Memory B cell (primary cell): ENCODE measurements at places on chromosomes 4 and X.

DNA sequence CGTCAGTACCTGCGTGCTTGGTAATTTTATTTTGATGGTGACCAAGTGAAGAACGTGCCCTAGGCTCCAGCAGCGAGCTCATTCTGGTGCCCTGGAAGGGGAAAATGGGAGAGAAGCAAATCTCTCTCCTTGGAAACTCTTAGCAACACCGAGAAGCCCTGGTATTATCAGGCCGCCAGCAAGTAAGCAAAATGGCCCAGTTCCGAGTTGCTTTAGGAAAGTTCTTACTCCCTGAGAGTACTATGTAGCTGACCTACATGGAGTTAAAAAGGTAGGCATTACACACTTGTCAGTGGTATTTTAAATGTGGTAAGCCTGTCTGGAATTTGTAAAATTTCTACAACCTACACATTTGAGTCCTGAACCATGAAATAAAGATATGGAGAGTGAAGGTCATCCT is 146.4 kb downstream of the CPEB2 start:
- no peak for DNase-seq

GRCh38 chr4:26418107-26418506 is 72.2 kb downstream of the CCKAR start:
- no peak for DNase-seq

DNA sequence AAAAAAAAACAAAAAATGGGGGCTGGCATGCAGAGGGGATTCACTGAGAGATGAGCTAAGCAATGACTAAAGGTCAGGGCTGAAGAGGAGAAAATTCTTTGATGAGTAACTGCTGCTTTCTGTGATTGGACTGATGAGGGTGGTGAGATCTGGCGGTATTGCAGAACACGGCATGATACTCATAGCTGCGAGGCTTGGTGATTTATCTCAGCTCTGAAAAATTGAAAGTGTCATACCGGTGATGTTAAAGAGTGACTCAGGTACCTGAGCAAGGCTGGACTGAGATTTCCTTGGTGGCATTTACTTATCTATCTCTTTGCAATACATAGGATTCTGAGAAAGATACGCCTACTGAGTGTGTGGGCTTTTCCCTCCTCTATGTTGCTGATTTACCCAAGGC is 204.1 kb upstream of the DDX53 start:
- DNase-seq = no peak

DNA sequence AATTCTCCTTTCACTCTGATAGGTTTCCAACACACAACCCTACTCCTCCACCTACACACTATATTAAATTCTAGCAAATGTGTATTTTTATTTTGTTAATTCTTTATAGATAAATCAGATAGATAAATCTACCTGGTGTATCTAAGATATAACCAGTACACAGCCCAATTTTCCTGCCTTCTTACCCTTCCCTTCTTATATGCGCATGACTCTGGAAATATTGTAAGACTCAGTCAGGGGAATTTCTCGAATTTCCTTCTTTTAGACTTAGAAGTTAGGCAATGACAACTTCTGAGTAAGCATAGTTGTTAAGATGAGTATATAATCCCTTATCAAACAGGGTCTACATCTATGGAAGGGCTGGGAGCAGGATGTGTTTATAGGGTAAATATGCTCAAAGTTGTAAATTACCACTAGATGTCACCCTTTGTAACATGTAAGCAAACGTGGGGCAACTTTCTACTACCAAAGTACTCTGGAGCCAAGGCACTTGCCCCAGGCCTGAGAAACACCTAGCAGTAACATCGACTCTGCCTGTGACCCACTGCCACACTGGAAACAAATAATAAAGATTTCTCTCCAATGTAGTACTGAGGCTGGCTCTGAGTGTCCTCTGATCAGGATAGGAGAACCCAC is 444.7 kb downstream of the IQCM start:
- DNase-seq = no peak

DNA sequence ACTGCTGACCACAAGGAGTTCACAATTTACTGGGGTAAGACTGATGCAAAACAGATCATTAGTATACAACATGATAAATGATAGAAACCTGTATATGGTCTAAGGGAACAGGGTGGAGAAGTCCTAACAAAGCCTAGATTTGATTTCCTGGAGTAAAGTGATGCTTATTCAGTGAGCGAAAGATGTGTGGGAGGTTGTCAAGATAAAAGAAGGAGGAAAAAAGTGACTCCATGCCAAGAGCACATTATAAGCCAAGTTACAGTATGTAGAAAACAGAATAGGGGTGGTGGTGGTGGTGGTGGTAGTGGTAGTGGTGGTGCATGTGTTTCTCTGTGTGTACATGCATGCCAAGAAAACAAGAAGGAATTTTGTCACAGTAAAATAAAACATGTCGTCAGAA is 325.2 kb downstream of the MAPK10 start:
- no peak for DNase-seq

DNA sequence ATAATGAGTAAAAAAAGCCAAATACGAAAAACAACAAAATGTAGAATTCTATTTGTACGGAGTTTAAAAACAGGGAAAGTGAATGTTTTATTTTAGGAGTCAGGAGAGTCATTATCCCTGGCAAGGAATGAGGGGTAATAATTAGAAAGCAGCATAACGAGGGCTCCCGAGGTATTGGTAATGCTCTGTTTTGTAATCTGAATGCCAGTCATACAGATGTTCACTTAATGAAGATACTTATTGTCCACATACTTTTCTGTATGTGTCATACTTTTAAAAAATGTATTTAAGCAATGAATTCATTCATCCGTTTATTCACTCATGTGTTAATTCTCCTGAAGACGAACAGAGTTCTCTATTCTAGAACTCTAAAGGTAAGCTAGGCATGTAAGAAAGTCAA is 87.8 kb upstream of the BMP2K start:
- DNase-seq = no peak

DNA sequence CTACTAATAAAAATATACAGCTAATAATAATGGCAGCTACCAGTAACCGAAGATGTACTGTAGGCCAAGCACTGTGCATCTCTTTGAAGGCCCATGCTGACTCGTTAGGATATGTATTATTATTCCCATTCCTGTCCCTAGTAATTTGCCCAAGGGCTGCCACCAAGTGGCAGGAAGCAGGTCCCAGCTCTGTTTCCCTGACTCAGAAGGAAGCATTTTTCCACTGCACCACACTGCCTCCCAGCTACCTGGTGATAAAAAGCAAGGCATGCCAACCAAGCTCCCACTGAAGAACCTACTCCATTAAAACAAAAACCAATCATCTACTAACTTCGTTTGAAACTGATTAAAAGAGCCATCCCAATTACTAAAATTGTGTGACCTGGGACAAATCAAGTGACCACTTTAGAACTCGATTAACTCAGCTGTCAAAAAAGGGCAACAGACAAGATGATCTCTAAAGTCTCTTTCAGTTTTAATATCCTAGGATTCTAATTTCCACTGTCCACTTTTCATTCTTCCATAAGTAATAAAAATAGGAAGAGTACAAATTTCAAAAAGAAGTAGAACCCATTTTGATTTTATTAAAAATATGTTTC is 24.3 kb upstream of the PGM2 start:
- no peak for DNase-seq

DNA sequence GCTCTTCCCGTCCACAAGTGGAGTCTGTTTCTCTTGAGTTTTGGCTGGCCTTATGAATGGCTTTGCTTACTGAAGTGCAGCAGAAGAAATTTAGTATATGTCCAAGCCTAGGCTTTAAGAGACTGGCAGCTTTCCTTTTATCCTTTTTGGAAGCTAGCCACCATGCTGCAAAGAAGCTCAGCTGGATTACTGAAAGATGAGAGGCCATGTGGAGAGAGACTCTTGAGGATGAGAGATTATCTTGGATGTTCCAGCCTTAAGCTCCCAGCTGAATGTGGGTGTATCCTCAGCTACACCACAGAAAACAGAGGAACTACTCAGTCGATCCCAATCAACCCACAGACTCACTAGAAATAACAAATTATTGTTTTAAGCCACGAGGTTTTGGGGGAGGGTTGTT is 12.5 kb downstream of the CCNG2 start:
- no peak for DNase-seq

- DNase-seq = no peak
These were observed 1295.8 kb upstream of the TENM3 start for GRCh38 chr4:180947425-180947824.

GRCh38 chrX:119132961-119133360 is 5.3 kb upstream of the KIAA1210 start:
- no peak for DNase-seq
